ENCODE measurements at places on chromosomes 4 and X.

- DNase-seq, result no peak
These were observed 178.0 kb downstream of the GASK1B start for GRCh38 chr4:157994863-157995262.

GRCh38 chr4:73675623-73676022 lies 55.4 kb upstream of the RASSF6 start:
- no peak for DNase-seq

GRCh38 chr4:152382057-152382785 lies 153.7 kb downstream of the FBXW7 start:
- DNase-seq, result no peak

GRCh38 chr4:43423276-43423675 lies 530.8 kb downstream of the GRXCR1 start:
- DNase-seq, result no peak

- no peak for DNase-seq
These were observed 662.5 kb downstream of the RAPGEF2 start for GRCh38 chr4:159765382-159765781.

- no peak for DNase-seq
These were observed 153.0 kb upstream of the TRPC5 start for GRCh38 chrX:112235547-112235946.

- DNase-seq, result no peak
These were observed 90.7 kb downstream of the CDS1 start for GRCh38 chr4:84673475-84674240.

DNA sequence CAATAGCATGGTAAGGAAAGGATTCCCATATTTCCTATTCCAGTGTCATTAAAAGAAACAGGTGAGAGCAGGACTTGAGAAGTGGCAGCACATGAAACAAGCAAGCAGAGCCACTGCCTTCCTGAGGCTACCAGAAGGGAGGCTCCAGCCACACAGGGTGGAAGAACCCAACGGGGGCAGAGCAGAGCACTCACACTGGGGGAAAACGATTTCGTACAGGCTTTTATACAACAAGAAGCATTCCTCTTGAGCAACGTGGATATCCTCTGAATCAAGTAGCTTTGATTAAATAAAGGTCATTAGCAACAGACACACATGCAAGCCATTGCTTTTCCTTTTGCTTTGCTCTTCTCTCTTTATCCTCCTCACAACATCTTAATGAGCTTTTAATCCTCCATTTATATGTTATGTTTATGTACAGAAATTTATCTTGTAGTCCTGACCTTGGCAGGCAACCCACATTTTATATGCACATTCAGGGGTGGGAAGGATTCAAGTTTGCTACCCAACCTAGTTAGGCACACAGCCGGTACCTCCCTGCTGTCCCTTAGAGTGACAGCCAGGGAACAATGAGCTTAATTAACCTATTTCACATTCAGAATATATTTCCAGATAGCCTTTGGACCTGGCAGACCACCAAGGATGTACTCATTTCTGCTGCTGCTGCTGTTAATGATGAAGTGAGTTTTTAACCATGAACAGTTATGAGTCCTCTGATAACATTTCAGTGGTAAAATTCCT lies 202.1 kb downstream of the ARHGAP24 start:
- DNase-seq, result no peak

DNA sequence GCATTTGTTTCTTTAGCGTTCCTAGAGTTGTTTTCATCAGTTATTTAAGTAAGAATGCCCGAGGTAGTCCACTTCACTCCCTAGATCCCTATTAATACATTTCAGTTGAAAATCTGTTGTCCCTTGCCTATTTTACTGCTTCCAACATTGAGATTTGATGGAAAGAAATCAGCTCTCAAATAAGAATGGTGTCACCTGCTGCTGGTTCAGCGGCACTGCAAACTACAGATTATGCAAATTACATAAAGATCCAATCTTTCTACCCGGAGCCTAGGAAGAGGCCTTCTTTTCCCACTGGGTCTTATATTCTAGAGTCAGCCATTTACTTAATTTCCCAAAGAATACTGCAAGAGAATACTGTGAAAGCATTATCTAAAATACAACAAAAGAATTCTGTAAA lies 597.6 kb upstream of the MAGEB2 start:
- DNase-seq, result no peak

- DNase-seq, result no peak
These were observed 411.9 kb downstream of the GPAT3 start for GRCh38 chr4:83947830-83948193.

- DNase-seq, result no peak
These were observed 15.5 kb upstream of the NHS start for GRCh38 chrX:17359500-17359899.

- no peak for DNase-seq
These were observed 46.9 kb downstream of the STK32B start for GRCh38 chr4:5098176-5098575.

- DNase-seq, result peak; percentile 7
These were observed 61.4 kb upstream of the TRIM2 start for GRCh38 chr4:153142700-153143438.

- no peak for DNase-seq
These were observed 15.7 kb upstream of the N4BP2 start for GRCh38 chr4:40040908-40041307.

DNA sequence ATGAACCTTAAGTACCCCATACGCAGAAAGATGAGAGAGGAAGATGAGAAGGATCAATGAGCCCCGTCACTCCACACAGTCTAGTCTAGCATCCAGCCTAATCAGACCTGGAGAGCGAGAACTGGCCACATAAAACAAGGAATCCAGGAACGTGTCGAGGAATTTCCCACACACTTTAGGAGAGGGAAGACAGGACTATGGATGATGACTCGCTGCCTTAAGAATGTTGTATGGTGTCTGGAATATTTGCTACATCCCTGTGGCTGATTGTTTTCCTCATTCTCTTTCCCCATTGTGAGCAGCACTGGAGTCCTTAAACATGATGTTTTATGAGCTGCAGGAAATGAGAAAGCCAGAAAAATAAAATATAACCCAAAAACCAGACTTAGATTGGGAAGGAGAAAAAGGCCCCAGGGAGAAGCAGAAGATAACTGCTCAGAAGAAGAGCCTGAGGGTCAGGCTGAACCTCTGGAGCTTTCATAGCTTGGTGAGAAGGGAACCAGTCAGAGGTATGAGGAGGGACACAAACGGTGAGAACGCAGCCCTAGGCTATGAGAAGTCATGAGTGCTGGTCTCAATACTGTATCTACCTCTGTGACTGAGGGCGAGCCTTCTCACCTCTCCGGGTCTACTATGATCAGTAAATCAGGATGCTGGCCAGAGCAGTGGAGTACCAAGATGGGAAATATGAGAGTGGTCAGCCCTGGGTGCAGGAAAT lies 139.5 kb upstream of the NOCT start:
- no peak for DNase-seq

GRCh38 chrX:143455046-143455445 lies 62.2 kb downstream of the SPANXN3 start:
- no peak for DNase-seq

- DNase-seq, result no peak
These were observed 57.0 kb upstream of the SORCS2 start for GRCh38 chr4:7135389-7135746.

GRCh38 chr4:128854433-128854832 lies 44.9 kb downstream of the JADE1 start:
- DNase-seq, result no peak

- DNase-seq, result no peak
These were observed 21.4 kb downstream of the RRAGB start for GRCh38 chrX:55738969-55739368.

GRCh38 chr4:152953514-152953913 lies 17.4 kb downstream of the FHDC1 start:
- no peak for DNase-seq

GRCh38 chr4:147174591-147174990 lies 228.9 kb upstream of the TTC29 start:
- DNase-seq, result no peak

GRCh38 chr4:85946821-85947220 lies 413.0 kb downstream of the MAPK10 start:
- no peak for DNase-seq

DNA sequence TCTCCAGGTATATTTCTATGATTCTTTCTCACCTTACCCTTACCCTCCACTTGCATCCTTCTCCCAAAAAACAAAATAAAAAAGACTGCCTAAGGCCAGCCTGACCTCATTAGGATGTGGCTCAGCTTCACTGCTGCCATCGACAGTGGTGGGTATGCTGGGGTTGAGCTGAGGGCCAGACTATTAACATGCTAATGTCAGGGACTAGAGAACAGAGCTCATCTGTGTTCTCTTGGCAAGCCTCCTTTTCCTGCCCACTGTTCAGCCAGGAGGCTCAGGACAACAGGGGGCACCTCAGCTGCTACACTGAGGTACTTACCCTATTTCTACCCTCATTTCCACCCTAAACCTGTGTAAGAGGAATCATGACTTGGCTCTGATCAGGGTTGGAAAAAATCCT lies 59.3 kb downstream of the MSN start:
- no peak for DNase-seq

DNA sequence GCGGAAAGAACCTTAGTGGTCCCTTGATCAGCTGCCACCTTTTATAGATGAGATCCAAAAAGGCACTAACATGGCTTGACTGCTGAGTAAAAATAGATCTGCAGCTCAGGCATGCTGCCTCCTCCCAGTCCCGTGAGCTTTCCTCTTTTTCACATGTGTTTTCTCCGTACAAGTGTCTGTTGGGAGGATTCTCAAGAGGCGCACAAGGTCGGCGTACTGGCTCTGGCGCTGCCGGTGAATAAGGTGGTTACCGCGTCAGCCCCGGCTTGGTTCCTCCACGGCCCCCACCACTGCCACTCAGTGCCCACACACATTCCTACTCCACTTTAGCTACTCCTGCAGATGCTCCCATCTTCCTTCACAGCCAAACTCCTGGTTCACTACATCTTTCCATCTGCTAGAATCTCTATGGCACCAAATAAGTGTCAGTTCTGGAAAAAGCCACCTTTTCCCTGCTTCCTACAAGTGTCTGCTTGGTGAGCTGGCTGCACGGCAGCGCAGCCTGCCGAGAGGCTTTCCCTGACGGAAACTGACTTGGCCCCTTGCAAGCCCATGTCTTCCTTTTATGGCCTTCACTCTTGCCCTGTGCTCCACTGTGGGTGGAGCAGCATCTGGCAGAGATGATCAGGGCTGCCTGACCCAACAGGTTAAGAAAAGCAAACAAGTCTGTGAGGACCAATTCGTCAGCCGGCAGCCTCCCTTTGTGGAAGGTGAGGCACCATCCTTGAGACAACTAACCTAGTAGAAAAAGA lies 99.8 kb downstream of the KLHL8 start:
- DNase-seq, result no peak

DNA sequence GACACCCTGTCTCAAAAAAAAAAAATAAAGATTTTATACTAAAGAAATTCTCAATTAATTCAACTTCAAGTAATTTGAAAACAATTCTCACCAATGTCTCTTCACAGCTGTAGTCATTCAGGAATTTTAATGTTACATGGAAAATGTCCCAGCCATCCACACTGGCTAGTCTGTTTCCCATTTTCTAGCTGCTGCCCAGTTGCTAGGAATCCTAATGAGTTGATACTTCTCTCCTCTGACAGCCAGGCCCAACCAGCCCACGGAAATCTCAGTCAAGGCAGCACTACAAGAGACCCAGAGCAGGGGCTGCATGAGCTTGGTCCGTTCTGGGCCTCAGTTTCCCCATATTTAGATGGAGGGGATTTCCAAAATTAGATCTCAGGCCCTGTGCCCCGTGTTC lies 59.1 kb downstream of the CASP3 start:
- no peak for DNase-seq

- no peak for DNase-seq
These were observed 115.0 kb upstream of the INPP4B start for GRCh38 chr4:142960867-142961644.

DNA sequence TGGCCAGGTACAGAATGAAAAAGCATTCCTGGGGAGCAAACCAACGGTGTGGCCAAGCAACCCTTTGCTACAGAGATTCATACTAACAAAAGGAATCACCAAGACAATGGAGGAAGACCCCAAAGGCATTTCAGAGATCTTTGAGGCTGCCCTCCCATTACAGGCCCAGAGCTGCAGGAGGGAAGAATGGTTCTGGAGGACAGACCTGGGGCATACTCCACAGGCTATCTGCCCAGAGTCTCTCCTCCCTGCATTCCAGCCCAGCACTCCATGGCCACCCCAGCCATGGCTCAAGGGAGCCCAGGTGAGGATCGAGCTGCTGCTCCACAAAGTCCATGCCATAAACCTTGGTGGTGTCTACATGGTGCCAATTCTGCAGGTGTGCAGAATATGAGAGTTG lies 81.9 kb downstream of the ATP11C start:
- DNase-seq, result no peak

DNA sequence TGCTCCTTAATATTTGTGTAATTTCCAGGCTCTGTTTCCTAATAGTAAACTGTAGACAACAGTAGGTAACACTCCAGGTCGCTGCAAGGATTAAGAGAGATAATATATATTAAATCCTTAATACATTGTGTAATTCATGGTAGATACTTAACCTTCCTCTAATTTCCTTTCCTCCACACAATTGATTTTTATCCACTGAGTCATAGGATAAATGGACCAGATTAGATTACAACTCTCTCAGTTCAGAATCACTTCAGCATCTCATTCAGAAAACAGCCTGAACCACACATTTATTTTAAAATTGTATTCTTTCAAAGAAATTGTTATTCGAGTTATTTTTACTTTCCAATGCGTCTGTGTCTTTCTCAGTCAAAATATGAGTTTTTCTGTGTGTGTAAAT lies 17.1 kb downstream of the GK2 start:
- no peak for DNase-seq

All from activated naive CD4-positive, alpha-beta T cell (primary cell).